ENCODE measurements at places on chromosomes 16 and 17. TPM values are rescaled to one million over a fixed set of nuclear protein-coding genes. Genes with fewer than 3 reads are reported as not detected.

DNA sequence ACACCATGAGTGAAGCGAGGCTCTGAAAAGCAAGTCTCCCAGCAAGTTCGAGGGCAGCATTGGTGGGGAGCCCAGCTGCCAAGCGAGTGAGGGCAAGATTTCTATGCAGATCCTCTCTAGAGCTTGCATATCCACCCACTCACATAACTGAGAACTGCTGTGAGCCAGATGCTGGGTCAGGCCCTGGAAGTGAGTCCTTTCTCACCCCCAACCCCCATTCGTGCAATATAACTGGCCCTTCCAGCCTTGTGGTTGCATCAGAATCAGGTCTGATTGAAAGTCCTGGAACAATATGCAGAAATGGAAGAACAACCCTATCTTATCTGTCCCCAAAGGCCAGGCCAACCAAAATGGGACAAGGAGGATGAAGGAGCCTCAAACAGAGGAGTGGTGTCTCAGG, 146.6 kb downstream of the IRX5 start:
- DNase-seq = no peak

- no peak for DNase-seq
These were observed 85.6 kb downstream of the OMG start for GRCh38 chr17:31211352-31212012.

GRCh38 chr16:17515421-17516210, 44.9 kb upstream of the XYLT1 start:
- no peak for DNase-seq

DNA sequence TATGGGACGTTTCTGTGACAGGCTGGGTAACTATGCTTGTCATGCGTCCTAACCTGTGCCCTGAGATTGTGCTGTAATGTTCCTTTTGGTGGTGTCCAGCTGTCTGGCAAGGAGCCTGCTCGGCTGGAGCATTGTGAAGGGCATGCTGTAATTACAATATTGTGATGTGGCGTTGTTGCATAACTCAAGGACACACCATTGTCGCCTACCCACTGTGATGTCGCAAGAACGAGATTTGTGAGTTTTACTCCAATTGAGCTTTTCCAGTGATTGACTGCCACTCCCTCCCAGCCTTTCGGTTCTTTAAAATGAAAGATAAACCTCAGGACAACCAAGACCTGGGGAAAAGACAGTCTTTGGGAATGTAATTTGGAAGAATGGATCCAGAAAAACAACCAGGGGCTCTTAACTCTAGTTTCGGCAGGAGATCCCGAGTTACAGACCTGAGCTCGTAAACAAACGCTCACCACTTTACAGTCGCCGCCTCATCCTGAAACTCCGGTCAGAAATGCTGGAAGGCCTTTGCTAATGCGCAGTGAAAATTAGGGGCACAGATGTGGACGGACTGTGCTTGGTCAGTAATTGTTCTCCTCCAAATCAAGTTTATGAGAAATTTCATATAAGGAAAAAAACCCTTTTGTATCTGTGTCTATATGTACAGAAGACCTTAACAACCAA, 1.3 kb downstream of the ZNF750 start:
- DNase-seq = peak; percentile 77

DNA sequence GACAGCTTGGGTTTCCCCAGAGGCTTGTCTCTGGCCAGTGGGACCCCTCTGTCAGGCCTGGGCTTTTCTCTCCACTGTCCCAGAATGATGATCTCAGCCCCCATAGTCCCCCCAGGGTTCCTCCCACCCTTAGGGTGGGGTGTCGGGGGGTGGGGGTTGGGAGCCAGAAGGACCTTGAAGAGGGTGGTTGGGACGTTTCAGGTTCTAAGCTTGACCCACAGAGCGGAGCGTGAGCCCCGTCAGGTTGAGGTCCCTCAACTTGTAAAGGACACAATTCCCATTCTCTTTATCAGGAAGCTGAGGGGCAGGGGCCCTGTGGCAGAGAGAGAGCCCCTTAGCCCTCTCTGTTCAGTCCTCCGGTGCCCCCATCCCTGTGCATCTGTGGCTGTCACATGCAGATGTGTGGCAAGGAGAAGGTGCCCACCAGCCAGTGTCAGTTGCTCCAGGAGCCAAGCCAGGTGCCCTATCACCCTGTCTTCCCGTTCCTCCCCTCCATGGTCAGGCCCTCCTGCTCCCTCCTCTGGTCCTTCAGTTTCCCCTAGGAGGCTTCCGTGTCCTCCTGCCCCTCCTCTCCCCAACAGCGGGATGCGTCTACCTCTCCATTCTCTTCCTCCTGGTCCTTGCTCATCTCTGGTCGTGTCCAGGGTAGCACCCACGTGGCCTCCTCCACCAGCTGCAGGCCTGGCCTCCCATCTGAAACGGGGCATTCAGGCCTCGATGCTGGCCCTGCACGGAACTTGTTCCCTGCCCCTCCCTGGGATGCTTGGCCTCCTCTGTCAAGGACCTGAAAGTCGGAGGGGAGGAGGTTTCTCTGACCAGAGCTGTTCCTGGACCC, 1.5 kb upstream of the NTN3 start:
- DNase-seq = no peak

- DNase-seq = no peak
These were observed 75.8 kb upstream of the ZNF469 start for GRCh38 chr16:88306860-88307545.

GRCh38 chr16:48112600-48112999, 43.2 kb downstream of the ABCC12 start:
- no peak for DNase-seq

DNA sequence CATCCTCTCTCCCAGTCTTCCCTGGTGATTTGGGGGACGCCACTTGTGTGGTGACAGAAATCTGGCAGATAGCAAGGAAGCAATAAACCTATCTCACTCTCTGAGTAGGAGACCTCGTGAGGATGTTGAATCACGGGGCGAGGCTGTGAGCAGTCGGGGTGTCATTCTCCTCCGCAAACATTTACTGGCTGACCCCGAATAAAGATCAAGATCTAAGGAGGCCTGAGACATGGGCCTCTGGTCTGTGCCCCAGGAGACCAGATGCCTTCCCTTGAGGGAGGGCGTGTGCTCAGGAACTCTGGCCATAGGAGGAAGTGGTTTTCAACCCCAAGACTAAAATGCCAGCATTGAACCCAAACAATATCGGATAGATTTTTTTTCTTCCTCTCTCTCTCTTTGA, 53.1 kb downstream of the FOXL1 start:
- DNase-seq = no peak

GRCh38 chr17:81479175-81480071, 33.2 kb downstream of the ACTG1 start:
- DNase-seq = no peak

DNA sequence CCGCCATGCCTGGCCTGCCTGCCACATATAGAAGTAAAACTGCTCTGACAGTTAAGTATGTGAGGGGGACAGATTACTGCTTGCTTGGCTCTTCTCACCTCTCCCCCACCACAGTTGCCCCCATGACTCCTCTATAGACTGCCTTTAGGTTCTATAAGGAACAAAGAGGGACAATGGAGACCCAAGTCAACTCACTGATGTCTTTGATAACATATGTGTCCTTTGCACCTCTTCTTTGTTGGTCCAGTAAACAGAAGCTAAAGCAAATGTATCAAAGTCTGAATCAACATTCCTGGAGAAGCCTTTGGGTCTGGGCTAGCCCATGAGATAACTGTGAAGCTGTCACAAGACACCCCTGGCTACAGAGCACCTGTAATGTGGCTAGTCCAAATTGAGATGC, 27.1 kb downstream of the NUDT7 start:
- DNase-seq = no peak

DNA sequence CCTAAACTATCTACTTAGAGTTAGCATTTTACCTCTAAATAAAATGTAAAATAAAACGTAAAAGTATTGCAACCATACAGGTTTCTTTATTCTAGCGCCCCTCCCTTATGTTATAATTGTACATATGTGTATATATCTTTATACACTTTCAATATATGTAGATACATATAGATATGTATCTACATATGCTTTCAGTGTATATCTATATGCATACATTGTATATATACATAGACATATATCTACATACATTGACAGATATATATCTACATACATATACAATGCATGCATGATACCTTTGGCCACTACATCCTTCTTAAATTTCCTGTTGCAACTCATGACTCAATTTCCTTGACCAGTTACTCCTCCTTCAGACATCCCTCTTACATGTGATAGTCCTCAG, 16.7 kb downstream of the BPTF start:
- DNase-seq = no peak

DNA sequence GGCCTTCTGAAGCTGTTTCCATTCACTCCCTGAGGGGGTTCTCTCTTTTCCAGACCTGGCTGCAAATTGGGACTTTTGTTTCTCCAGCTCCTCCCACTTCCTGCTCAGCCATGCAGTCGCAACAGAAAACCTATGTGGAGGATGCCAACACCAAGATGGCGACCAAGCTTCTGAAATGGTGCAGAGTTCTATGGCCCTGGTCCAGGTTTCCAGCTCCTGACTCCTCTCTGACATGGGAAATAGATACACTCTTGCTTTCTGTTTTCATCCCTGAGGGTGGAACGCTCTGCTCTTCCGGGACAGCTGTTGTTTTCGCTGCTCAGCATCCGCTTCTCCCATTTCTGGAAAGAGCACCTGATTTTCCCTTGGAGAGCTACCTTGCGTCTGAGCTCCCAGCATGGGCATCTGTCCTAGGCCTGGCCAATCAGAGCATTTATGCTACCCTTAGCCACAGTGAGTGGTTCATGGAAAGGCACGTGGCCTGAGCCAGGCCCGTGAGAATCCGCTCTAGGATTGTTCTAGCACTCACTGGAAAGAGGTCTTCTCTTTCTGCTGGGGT, 8.1 kb downstream of the GPRC5B start:
- no peak for DNase-seq

- DNase-seq = no peak
These were observed 42.9 kb downstream of the LDHD start for GRCh38 chr16:75073545-75074303.

DNA sequence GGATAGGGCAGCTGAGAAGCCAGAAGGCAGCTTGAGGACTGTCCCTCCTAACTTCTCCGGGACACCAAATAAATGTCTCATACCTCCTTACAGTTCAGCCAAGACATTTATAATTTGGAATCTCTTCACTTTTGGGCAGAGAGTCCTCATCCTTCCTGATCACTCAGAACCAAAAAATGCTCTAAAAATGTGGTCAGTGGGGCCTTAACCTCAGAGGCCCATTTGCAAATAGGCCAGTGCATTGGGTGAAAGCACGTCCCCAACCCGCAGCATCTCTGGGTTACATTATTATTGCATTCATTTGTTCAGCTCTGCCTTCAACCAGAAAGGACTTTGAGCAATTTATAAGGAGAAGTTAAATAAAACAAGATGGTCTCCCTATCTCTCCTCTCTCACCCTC, 112.4 kb upstream of the IRX3 start:
- no peak for DNase-seq

- DNase-seq = peak; percentile 90
These were observed 14.1 kb downstream of the C17orf67 start for GRCh38 chr17:56819431-56820145.

GDE1 gene
- 56.4 TPM for total RNA-seq

C16orf54 gene
- 3.5 TPM for total RNA-seq

ACAP1 gene
- total RNA-seq = 33.3 TPM

KRT25 gene
- total RNA-seq = not detected

All from stomach (tissue), 19 donors.